K562 (cell line): ENCODE measurements at places on chromosomes 7 and 10.

GRCh38 chr7:491292-491957 is 28.2 kb downstream of the PDGFA start:
- DNase-seq: no peak

DNA sequence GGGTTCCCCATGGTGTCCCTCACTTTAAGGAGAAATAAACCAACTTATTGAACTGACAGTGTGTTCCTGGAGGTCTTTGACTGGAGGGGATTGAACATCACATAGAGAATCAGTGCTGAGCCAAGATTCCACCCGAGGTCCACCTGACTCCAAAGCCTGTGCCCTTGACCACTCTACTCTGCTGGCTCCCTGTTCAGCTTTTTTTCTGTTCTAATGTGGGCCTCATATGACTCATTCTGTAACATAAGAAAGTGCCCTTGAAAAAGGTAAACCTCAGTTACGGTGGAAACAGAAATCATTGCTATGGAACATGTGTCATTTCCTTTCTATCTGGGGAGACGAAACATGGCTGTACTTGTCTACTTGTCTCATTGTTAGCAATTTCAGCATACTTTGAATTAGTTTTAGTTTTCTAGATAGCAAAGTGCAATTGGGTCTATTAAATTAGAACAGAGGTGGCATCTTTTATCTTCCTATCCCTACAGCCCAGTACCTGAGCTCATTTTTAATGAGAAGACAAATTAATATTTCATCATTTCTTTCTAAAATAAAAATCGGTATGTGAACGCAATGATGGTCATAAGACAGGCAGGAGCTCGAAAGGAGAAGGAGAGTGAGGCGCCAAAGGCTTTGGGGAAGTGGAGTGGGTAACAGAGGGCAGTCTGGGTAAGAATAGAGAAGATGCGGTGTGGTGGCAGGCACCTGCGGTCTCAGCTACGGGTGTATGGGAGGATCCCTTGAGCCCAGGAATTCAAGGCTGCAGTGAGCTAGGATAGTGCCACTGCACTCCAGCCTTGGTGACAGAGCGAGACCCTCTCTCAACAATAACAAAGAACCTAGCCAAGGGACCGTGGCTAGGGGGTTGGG is 1.5 kb downstream of the GSDME start:
- DNase-seq: no peak

GRCh38 chr7:135386181-135386580 is 123.7 kb downstream of the CNOT4 start:
- DNase-seq: no peak

GRCh38 chr10:45071043-45071813 is 70.5 kb downstream of the ZNF22 start:
- peak; percentile 15 for DNase-seq

DNA sequence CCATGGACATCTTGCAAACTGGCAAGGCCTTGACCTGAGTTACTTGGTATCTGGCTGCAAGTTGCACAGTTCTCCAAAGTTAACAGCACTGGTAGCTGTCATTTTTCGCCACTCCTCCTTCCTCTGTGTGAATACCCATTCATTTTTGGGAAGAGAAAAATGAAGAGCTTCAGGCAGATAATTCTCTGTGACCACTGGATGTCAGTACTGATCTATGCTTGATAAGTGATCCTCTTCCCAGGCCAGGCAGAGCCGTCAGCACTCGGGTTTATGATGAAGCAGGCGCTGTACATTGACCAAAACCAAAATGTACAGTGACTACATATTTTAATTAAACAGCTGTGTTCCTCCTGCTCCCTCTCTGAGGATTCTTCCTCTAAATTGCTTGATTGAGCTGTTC is 55.9 kb upstream of the PDZD8 start:
- no peak for DNase-seq

GRCh38 chr7:102273749-102274712 is 12.6 kb upstream of the SH2B2 start:
- peak; percentile 92 for DNase-seq

GRCh38 chr10:72712136-72712535 is 20.2 kb downstream of the MCU start:
- no peak for DNase-seq

DNA sequence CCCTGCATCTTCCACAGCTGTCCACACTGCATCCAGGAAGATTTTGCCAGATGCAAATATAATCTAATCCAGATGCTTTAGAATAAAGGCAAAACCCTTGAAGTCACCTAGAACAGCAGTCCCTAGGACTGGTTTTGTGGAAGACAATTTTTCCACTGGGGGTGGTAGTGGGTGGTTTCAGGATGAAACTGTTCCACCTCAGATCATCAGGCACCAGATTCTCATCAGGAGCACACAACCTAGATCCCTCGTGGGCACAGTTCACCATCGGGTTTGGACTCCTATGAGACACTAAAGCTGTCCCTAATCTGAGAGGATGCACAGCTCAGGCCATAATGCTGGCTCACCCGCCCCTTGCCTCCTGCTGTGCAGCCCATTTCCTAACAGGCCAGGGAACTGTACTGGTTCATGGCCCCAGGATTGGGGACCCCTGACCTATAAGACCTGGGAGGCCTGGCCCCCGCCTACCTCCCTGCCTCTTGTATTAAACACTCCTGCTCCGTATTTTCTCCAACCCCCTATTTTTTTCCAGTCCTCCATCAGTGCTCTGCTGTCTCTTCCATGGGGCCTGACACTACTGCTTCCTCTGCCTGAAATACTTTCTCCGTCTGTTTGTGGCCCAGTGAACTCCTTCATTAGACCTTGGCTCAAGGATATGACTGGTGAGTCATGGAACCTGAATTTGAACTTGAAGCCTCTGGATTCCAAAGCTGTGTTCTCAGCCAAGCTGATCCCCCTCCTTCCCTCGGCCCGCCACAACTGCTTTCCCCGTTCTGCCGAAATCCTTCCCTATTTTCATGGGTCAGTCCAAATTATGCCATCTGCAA is 79.9 kb upstream of the RHEB start:
- no peak for DNase-seq
